ENCODE measurements at places on chromosomes 12 and 14. TPM values are rescaled to one million over a fixed set of nuclear protein-coding genes. Genes with fewer than 3 reads are reported as not detected.

Gene SSTR1
- total RNA-seq = not detected

Gene PRIMA1
- not detected for total RNA-seq

Gene GALC
- 36.0 TPM for total RNA-seq

Gene KRT74
- not detected for total RNA-seq

Gene CCDC197
- not detected for total RNA-seq

Gene PRH2
- not detected for total RNA-seq

Gene B4GALNT3
- 0.33 TPM for total RNA-seq

Gene FAM90A1
- not detected for total RNA-seq

Gene PFDN5
- 174 TPM for total RNA-seq

Gene GALNT4
- 7.3 TPM for total RNA-seq

Gene COX6A1
- total RNA-seq = 311 TPM

Gene WNT1
- total RNA-seq = not detected

Gene CLEC7A
- total RNA-seq = not detected

Gene MARCHF9
- total RNA-seq = 5.9 TPM

Gene MORN3
- not detected for total RNA-seq

Gene TC2N
- total RNA-seq = 0.36 TPM

Gene MIP
- not detected for total RNA-seq

Gene INSM2
- total RNA-seq = not detected

Gene HPD
- total RNA-seq = under 0.01 TPM

Gene CFAP54
- 0.33 TPM for total RNA-seq

Gene MUCL1
- not detected for total RNA-seq

Gene LRIG3
- 35.6 TPM for total RNA-seq

Gene TMEM121
- 10.2 TPM for total RNA-seq

Gene SOAT2
- total RNA-seq = not detected

Gene SLC38A4
- not detected for total RNA-seq

Gene TBX3
- 1.4 TPM for total RNA-seq

Gene RHOF
- total RNA-seq = 7.7 TPM

Gene DEPDC4
- total RNA-seq = 2.0 TPM

Gene GPRC5D
- total RNA-seq = not detected

Gene UTP20
- total RNA-seq = 47.6 TPM

Gene SIRT4
- 0.93 TPM for total RNA-seq

Gene PSMD9
- total RNA-seq = 45.8 TPM

Gene OR6C74
- total RNA-seq = under 0.01 TPM

Gene SYNE3
- 8.3 TPM for total RNA-seq

Gene RNASE3
- not detected for total RNA-seq

Gene TCL1B
- total RNA-seq = not detected

Gene KRT6A
- not detected for total RNA-seq

Gene CDKN1B
- 57.3 TPM for total RNA-seq

Gene SLC39A9
- total RNA-seq = 143 TPM

Gene LRFN5
- total RNA-seq = 0.69 TPM

Gene PTCSC3
- total RNA-seq = not detected

Gene ADAM20
- total RNA-seq = 0.62 TPM

Gene LRRC23
- 9.5 TPM for total RNA-seq

Gene BHLHE41
- 106 TPM for total RNA-seq

Gene DPPA3
- total RNA-seq = not detected

Gene FOS
- 68.3 TPM for total RNA-seq

Gene SELPLG
- 0.93 TPM for total RNA-seq

Gene HOTAIR
- total RNA-seq = not detected

Gene GRIN2B
- total RNA-seq = under 0.01 TPM

Gene CLMN
- 17.4 TPM for total RNA-seq
